ENCODE measurements at places on chromosomes 6 and 20.

- no peak for DNase-seq
Measured at GRCh38 chr20:53763707-53764414, 170.2 kb upstream of the ZNF217 start.

GRCh38 chr6:143939364-143939763 lies 68.7 kb downstream of the PLAGL1 start:
- no peak for DNase-seq

DNA sequence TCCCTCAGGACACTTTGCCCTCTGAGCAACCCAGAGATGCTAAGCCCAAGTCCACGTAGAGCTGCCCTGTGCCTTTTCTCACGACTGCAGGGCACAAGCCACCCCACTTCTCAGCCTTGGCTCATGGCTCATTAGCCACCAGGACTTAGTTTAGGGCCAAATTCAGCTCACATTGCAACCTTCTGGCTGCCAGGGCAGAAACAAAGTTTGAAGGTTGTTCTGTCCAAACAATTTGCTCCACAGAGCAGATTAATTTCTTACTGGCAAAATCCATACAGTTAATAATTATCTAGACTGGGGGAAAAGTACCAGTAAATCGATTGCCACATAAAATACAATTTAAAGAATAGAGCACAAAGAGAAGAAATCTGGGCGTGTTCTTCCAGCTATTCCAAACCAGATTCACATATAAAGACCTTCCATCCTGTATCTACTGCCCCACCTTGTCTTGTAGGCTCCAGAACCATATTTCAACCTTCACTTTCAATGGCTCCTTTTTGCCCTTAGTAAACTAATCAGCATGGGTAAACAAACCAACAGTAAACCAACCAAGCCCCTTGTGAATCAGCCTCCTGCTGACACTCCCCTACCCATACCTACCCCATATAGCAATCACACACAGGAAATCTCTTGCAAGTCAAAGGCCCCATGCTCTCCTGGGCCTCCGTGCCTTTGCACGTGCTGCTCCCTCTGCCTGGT lies 101.9 kb downstream of the QRSL1 start:
- DNase-seq, result no peak

GRCh38 chr6:51459958-51460357 lies 627.5 kb downstream of the PKHD1 start:
- peak; percentile 36 for DNase-seq

DNA sequence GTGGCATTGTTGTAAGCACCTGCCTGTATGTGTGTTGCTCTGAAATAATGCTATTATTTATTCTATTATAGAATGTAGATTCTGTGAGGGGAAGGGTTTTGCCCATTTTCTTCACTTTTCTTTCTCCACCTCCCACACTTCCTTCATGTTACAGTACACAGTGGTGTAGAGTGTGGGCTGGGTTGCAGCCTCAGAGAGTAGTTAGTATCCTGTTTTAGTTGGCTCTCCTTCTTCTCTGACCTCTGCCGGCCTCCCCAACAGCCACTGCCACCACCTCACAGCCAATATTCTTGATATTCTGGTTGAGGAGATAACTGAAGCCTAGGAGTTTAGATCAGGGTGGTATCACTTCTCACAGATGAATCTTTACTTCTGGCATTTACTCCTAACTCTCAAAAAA lies 143.4 kb downstream of the BCKDHB start:
- DNase-seq, result no peak

- DNase-seq, result no peak
Measured at GRCh38 chr6:40888456-40888990, 150.5 kb downstream of the UNC5CL start.

DNA sequence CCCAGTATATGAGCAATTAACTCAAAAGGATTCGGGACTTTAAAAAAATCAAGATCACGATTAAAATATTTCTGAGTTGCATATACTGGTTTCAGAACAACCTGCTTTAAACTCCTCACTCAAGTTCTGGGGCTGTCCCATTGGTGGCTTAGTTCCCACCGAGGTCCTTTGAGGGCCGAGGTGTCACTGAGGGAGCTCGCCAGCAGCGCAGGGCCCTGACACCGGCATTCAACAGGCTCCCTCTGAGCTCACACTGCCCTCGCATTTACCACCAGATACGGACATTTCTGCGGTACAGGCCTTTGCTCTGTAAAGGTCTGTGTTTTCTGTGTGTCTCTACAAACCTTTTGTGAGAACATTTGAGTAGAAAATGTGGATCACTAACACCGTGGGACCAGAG lies 24.4 kb upstream of the BNIP5 start:
- no peak for DNase-seq

DNA sequence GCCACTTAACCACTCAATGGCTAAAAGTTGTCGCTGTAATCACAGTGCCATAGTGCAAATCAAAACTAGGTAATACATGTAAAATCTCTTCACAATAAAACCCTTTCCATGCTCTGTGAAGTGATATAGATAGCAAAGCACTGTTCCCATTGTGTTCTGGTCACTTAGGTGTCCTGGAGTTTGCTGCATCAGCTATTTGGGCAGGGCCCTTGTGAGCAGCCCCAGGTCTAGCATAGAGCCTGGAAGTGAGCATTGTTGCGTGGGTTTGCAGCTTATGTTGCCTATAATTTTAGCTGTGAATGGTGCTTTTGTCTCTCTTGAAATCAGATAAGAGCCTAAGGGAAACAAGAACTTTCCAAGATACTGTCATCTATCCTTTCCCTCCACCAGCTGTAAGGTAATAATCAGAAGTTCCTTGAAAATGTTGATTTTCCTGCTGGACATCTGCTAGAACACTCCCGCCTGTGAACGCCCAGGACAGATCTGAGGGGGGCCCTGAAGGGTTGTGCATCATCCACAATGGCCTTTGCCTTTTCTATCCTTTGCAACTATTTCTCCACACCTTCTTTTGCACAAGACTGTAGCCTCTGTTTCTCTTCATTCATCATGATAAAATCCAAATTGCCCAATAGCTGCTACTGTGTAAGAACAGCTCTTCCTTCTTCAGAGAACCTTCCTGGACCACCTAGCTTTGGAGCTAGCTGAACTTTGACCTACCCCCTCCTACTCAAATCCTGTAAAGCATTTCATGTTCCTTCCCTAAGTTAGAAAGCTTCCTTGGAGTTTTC lies 57.0 kb downstream of the TNFAIP3 start:
- peak; percentile 59 for DNase-seq

DNA sequence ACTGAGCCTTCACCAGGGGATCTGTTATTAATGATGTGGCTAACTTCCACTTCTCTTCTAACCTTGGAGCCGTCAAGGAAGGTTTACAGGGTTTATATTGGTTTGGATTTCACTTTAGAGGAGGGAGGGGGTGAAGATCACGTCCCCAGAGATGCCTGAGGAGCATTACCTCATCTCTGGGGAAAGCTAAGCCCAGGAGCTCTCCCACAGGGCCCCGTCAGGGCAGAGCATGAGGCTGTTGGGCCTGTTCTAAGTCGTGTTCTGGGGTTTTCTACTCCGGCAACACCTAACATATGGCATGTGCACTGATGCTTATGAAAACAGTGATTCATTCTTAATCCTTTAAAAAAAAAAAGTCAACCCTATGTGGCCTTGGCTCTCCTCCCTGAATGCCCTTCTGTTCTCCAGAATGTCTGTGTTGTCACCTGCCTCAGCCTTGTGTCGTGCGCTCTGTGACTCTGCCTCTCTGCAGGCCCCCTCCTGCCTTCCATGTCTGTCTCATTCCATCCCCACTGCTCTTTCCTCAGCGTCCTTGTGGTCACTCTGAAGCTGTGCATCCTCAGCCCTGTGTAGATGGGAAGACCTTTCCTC lies 97.4 kb upstream of the JARID2 start:
- DNase-seq, result peak; percentile 28

DNA sequence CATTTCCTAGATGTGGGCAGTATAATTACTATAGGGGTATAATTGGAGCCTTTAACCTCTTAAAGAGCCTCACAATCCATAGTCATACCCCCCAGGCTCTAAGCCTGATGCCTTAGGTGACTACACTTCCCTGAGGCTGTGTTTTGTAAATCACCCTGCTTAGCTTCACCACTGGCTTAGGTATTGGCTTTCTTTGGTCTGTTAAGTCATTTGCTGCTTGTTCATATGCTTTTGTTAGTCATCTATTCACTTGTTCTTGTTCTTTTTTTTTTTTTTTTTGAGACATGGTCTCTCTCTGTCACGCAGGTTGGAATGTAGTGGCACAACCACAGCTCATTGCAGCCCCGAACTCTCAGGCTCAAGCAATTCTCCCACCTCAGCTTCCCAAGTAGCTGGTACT lies 26.7 kb downstream of the KAT14 start:
- DNase-seq, result no peak

DNA sequence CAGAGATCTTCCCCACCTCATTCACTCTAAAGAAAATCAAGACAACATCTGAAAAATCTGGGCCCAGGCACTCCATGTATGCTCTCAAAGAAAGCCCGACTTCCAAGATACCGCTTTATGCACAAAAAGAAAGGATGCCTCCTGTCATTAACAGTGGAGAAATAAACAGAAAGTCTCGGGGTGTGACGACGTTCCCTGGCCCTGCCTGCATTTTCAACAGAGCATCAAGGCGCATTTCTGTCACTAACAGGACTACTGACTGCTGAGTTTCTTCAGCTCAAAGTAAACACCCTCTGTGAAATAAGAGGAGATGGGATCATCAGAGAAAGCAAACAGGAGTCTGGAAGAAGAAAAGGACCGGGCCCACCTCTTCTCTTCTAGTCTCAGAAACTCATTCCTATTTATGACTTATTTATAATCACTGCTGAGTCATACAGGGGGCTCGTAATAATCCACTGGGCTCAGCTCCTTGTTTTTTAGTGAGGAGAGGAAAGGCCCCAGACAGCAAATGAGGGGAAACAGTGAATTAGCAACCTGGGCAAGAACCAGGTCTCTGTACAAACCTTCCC lies 99.7 kb downstream of the ZMYND8 start:
- DNase-seq, result no peak

- no peak for DNase-seq
Measured at GRCh38 chr20:48704761-48705160, 123.0 kb downstream of the PREX1 start.

- no peak for DNase-seq
Measured at GRCh38 chr20:20888936-20889335, 176.5 kb upstream of the RALGAPA2 start.

DNA sequence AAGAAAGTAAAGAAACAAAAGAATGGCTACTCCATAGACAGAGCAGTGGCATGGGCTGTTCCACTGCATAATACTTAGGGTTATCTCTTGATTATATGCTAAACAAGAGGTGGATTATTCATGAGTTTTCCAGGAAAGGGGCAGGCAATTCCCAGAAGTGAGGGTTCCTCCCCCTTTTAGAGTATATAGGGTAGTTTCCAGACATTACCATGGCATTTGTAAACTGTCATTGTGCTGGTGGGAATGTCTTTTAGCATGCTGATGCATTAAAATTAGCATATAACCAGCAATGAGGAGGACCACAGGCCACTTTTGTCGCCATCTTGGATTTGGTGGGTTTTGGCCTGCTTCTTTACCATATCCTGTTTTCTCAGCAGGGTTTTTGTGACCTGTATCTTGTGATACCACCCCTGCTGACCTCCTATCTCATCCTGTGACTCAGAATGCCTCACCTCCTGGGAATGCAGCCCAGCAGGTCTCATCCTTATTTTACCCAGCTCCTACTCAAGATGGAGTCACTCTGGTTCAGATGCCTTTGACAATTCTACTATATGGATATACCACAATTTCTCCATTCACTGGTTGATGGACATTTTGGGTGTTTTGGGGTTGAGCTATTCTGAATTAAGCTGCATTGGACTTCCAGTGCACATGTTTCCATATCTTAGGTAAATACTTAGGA lies 280.6 kb downstream of the FARS2 start:
- DNase-seq, result no peak

- DNase-seq, result no peak
Measured at GRCh38 chr6:151916680-151917164, 109.2 kb downstream of the ESR1 start.

All from COLO829 (cell line).